Stimulated activated CD4-positive, alpha-beta T cell treated with anti-CD3 and anti-CD28 coated beads, TNF-alpha, amount 100 ng/mL, for 24 hours (primary cell): ENCODE measurements at places on chromosomes 13 and 19.

DNA sequence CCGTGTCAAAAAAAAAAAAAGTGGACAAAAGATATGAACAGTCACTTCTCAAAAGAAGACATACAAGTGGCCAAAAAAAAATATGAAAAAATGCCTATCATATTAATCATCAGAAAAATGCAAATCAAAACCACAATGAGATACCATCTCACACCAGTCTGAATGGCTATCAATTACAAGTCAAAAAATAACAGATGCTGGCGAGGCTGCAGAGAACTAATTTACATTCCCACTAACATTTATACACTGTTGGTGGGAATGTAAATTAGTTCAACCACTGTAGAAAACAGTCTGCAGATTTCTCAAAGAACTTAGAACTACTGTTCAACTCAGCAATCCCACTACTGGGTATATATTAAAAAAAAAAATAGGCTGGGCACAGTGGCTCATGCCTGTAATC lies 26.5 kb upstream of the FOXO1 start:
- no peak for DNase-seq

DNA sequence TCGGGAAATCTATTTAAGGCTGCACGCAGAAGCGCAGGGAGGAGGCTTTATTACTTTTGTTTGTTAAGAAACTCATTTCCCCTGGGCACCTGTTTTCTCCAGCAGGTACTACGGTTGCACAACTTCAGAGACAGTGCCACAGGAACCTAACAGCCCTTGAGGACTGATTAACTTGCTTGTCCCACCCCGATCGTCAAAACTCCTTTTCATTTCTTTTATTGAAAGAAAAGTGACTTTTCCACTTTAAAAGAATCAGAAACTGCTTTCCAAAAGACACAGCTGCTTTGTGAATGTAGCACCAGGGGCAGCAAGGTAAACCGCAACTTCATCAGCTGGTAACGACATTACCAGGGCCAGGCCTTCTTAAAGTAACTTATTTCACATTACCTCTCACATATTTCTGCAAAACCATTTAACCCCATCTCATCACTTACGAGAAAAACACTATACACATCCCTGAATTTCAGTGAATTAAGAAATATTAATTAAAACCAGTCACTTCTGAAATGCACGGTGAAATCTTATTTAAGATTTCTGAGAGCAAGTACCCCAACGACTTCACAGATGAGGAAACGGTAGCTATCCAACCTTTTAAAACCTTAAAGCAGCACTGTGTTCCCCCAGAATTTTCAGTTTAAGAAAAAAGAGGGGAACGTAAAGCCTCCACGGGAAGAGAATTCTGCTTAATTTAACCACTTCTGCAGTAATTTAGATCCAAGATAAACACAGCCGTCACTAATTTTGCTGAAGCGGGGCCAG lies 1.4 kb downstream of the ANKRD10 start:
- DNase-seq: no peak

DNA sequence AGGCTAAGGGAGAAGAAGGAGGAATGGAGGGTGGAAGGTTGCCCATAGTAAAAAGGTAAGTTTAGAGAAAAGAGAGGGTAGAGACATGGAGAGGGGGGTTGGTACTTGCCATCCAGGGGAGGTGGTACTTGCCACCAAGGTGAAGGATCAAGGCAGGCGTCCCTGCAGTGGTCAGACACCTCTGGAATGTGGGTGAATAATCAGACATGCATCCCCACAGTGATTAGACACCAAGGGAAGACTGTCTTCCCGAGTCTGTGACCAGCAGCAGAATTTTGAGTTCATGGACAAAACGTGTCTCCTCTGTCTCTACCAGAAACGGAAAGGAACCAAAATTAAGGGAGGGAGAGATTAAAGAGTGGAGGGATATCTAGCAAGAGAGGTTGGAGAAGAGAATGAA lies 27.1 kb upstream of the IGFL1 start:
- no peak for DNase-seq

DNA sequence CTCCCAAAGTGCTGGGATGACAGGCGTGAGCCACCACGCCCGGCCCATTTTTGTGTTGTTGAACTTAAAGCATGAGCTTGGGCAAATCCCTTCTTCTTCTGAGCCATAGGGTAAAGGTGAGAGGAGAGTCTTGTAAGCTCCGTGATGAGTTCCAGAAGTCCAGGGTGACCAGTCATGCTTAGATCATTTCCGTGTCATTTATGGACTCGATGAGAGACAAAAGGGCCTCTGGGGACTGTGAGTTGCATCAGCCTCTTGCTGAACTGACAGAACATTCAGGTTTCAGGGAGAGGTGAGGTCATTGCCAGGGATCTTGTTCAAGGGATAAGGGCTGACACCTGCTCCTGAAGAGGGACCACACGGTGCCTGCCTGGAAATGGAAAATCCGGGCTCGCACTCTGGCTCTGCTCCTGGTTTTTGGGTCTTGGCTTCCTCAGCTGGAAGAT lies 53.6 kb downstream of the GADD45B start:
- DNase-seq: no peak

- no peak for DNase-seq
Observed at GRCh38 chr13:39263531-39263930, 225.3 kb downstream of the NHLRC3 start.

- no peak for DNase-seq
Observed at GRCh38 chr13:110349239-110349638, 42.2 kb downstream of the COL4A2 start.

- no peak for DNase-seq
Observed at GRCh38 chr13:80336776-80337287, 4.1 kb downstream of the SPRY2 start.

GRCh38 chr19:3672575-3672948 lies 27.7 kb downstream of the PIP5K1C start:
- DNase-seq: no peak

DNA sequence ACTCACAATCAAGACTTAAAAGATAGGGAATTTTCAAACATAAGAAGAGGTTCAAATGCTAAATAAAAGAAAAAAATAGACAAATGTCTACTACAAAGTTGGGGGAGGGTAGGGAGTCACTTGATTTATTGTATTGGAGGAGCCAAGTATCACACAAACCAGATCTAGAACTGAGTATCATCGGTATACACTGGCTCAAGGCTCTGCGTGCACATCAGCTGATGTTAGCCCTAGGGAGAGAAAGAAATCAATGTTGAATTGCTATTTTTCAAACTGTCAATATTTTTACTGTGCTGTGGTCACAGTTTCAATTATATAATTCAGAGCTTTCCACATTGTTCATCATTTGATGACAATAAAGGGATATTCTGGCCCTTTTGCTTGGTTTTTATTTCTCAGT lies 54.9 kb upstream of the RXFP2 start:
- no peak for DNase-seq

DNA sequence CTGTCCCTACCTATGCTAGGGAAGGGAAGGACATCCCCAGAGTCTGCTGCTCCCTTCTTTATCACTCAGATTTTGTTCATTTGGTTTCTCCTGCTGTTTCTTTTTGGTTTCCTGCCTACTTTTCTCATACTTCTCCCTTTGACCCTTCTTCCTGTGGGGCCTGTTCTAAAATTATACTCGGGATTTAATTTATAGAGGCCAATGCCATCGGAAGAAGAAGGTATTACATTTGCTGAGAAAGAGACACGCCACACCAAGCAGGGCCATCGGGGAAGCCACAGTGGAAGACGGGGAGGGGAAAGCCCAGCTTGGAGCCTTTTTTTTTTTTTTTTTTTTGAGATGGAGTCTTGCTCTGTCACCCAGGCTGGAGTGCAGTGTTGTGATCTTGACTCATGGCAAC lies 46.8 kb upstream of the FARP1 start:
- no peak for DNase-seq

DNA sequence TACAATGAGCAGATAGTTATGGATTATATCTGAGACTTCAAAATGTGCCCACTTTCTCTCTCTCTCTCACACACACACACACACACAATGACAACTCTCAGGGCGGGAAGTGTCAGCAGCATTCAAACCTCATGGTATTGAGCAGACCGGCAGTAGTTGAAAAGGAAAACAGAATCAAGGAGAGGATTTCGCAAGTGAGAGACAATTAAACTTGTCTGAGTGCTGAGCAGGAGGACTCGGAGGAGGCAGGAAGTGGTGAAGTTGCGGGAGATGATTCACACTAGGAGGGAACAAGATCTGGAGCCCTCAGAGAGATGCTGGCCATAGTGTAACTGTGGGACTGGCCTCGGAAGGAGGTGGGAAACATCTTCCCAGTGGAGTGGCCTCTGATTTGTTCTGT lies 353.1 kb downstream of the EFNB2 start:
- DNase-seq: no peak

GRCh38 chr19:38273499-38273898 lies 9.1 kb downstream of the SPINT2 start:
- no peak for DNase-seq

GRCh38 chr19:14056069-14056666 lies 5.7 kb downstream of the PALM3 start:
- DNase-seq: no peak

DNA sequence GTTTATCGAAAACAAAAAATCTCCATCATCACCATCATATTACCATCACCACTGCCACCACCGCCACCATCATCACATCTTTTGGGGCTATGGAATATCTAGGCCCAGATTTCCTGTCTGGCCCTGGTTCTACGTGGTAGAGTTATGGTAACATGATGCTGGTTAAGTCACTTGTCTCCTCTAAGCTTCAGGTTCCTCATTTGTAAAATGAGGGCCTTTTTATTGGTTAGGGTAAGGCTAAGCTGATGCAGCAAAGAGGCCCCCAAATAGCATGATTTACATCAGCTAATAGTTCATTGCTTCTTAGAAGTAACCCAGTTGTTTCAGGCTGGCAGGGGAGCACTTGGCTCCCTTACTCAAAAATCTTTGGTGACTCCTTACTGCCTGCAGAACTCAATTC lies 37.9 kb downstream of the PCDH8 start:
- no peak for DNase-seq

- no peak for DNase-seq
Observed at GRCh38 chr19:45137179-45137761, 23.5 kb downstream of the NKPD1 start.

GRCh38 chr13:113627136-113627535 lies 30.9 kb downstream of the ATP4B start:
- no peak for DNase-seq

- DNase-seq: no peak
Observed at GRCh38 chr19:45475537-45476291, 7.9 kb downstream of the FOSB start.

- no peak for DNase-seq
Observed at GRCh38 chr19:35929876-35930275, 6.3 kb upstream of the LRFN3 start.

DNA sequence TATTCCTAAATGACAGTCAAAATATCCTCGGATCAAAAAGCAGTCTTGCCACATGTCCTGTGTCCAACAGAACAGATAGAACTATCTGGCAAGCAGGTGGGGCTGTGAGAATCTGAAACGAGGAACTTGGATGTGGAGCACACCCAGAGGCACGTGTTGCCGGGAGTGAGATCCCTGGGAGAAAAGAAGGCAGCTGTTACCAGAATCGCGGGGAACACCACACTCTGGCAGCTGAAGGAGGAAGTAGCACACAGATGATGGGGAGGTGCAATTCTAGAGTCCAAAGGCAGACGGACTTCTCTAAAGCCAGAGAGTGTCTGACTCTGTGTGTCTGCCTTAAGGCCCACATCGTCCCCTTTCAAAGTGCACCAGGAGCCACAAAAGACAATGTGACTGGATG lies 22.3 kb downstream of the SLC7A1 start:
- DNase-seq: no peak

GRCh38 chr19:31304831-31305312 lies 44.4 kb downstream of the TSHZ3 start:
- DNase-seq: no peak

DNA sequence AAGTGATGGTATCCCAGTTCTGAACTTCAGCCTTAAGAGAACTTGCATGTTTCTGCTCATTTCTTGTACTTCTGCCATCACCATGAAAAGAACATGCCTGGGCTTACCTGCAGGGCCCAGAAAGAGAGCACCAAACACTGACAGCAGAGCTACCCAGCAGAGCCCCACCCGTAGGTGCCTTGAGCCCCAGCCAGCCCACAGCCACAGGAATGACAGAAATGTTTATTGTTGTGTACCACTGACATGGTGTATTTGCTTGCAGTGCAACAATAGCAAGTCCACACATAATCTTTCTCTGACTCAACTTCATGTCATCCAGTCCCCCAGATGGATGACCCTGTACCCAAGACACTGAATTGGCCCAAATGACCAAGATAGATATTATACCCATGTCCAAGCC lies 195.2 kb downstream of the TSHZ3 start:
- no peak for DNase-seq

DNA sequence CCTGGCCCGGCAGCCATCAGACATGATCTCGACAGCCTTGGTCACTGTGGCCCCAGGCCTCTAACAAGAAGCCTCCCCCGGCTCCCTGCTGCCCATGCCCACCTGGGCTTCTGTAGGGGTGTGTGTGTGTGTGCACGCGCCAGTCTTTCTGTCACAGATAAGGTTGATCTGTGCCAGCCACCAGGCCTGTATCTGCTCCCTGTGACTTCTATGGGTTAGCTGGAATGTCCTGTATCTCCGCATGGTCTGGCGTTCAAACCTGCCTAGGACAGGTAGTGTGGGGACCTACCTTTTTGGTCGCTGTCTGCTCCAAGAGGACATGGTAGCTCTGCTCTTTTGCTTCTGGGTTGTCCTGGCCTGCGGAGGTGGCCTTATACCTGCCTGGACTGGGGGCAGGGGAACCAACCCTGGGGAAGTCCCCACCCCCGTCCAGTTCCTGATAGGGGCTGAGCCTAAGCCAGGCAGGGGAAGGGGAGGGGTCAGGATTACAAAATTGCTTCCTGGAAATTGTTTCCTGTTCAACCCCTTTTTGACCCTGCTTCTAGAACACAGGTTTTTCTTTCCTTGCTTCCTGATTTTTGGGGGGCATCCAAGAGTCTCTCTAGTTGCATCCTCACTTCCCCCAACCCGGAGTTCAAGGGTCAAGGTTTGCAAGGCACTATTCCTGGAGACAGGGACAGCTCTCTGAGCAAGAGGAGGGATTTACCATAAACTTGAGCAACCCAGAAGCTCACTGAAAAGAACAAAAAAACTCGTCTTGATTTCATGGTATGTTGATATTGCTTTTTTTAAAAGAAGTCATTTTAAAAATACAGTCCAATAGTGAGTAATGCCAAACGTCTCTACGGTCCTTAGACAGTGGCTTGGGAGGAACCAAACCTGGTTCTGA lies at the start of gene LRG1:
Gene LRG1 (minus strand): TSS at position 344 of the 889 bp plus-strand sequence. CDS start 23 bp downstream, at position 321.
- no peak for DNase-seq

GRCh38 chr13:108176685-108177274 lies 38.6 kb downstream of the LIG4 start:
- peak; percentile 48 for DNase-seq

GRCh38 chr13:74683411-74683810 lies 549.2 kb upstream of the KLF12 start:
- DNase-seq: no peak

DNA sequence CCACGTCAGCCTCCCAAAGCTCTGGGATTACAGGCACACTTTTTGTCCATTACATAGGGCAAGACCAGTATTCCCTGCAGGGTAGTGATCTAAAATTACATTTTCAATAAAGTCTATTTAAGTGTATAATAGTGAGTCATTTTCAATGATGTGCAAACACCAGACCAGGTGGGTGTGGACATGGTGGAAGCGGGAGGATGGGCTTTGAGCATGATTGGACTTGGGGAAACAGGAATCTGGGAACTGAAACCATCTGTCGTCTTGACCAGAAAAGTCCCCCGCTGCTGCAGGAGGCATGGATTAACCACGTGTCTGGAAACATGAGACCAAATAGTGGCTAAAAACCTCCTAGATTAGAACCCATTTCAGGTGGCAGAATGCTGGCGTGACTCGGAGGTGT lies 4.9 kb downstream of the FXYD3 start:
- no peak for DNase-seq

- no peak for DNase-seq
Observed at GRCh38 chr19:17575871-17576757, 20.7 kb downstream of the COLGALT1 start.

GRCh38 chr13:48181482-48182145 lies 51.4 kb upstream of the ITM2B start:
- no peak for DNase-seq
